ENCODE measurements at places on chromosomes 1 and 21.

GRCh38 chr1:16266411-16267118 is 29.6 kb upstream of the CPLANE2 start:
- no peak for DNase-seq

DNA sequence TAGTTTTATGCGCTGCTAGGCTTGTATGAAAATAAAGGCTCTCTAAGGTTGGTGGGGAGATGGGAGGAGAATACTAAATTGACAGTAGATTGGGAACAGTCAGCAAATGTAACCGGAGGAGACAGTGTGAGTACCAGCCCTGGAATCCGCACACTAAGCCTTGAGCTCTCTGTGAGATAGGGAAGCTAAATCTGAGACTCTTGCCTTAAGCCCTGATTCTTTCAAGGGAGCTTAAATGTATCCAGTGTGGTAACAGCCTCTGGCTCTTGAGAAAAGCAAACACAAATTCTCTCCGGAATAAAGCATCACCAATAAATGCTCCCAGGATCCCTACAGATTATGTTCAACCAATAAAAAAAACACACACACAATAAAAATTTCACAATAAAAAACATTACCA is 33.0 kb upstream of the PDPN start:
- no peak for DNase-seq

- no peak for DNase-seq
These were observed 3.2 kb upstream of the PROX1 start for GRCh38 chr1:213984387-213985208.

DNA sequence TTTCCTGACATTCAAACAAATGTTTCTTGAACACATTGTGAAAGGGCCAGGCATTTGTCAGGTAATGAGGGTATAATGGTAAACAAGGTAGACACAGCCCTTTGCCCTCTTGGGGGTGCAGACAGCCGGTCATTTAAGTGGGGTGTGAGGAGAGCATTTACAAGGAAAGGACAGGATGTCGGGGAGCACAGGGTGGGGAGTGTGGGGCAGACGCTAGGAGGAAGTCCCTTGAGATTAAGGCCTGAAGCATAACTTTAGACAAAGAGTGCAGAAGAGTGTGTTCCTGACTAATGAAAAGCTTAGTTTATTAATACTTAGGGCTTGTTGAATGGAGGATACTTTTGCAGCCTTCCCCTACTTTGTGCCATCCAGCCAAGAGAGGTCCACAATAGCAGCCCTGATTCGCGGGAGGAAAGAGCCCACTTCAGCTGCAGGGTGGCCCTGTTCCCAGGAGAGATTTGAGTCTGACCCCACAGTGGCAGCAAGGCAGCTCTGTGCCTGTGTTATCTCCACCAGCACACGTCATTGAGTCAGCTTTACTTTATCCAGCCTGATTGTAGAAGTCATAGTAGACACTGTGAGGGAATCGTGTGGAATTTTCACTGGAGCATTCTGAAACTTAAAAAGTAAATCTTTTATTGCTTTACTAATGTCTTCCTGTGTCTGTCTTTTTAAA is 35.1 kb downstream of the MPZL1 start:
- no peak for DNase-seq

GRCh38 chr1:15703562-15703961 is 19.4 kb downstream of the PLEKHM2 start:
- DNase-seq: no peak

GRCh38 chr1:84888753-84889152 is 4.3 kb downstream of the LPAR3 start:
- peak; percentile 41 for DNase-seq

- DNase-seq: no peak
These were observed 153.4 kb downstream of the NRIP1 start for GRCh38 chr21:14911351-14911750.

GRCh38 chr1:211349741-211350140 is 23.1 kb downstream of the TRAF5 start:
- DNase-seq: no peak

DNA sequence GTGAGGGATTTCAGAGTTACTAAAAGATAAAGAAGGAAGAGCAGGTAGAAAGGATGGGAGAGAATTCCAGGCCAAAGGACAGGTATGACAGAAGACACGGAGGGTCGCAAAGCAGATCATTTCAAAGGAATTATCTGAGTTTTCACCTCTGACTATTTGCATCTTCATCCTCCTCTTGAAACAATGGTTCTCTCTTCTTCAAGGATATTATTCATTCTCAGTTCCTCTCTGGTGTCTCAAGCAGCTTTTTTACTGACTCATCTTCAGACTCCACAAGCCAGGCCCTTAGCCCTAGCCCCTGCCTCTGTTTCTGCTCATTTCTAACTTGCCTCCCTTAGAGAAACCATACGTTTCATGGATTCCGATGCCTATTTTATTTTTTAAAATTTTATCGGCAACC is 15.0 kb downstream of the DDX59 start:
- DNase-seq: no peak

DNA sequence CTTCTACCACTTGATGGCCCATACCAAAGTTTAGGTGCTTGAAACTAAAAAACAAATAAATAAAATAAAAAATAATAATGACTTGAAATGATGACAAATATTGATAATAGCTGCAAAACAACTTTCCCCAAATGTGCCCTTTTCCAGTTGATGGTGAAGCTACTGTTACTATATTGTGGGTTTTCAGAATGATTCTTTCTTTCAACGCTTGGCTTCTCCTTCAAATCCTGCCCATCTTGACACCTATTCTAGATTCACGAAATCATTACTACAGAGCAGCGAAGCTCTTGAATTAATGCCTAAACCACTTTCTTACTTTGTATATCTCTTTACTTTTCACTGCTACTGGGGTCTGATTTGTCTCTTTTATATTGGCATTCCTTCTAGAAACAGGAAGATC is 9.2 kb upstream of the C1orf141 start:
- DNase-seq: no peak

DNA sequence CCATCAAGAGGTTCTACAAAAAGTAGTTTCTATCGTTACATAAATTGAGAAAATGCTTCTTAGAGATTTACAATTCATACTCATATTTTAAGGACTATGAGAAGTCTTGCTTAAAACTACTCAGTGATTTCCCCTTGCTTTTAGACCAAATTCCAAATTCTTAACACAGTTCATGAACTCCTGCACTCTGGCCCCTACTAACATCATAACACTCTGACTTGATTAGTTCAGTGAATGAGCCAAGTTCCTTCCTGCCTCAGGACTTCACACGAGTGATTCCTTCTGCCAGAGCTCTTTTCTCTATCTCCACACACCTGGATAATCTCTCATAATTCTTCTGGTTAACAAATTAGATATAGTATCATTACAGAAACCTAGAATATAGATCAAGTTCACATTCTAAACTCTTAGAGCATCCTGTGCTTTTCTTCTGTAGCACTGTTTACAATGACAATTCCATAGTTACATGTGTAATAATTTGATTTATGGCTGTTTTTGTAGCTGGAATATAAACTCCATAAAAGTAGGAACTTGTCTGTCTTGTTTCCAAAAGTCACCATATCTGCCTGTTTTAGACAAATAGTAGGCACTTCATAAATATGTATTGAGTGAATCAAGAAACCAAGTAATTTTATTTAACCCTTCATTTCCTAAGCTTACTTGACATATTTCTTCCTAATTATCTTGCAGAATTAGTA is 59.9 kb downstream of the NUF2 start:
- DNase-seq: no peak

GRCh38 chr1:52738893-52739292 is 12.6 kb downstream of the ZYG11B start:
- no peak for DNase-seq

DNA sequence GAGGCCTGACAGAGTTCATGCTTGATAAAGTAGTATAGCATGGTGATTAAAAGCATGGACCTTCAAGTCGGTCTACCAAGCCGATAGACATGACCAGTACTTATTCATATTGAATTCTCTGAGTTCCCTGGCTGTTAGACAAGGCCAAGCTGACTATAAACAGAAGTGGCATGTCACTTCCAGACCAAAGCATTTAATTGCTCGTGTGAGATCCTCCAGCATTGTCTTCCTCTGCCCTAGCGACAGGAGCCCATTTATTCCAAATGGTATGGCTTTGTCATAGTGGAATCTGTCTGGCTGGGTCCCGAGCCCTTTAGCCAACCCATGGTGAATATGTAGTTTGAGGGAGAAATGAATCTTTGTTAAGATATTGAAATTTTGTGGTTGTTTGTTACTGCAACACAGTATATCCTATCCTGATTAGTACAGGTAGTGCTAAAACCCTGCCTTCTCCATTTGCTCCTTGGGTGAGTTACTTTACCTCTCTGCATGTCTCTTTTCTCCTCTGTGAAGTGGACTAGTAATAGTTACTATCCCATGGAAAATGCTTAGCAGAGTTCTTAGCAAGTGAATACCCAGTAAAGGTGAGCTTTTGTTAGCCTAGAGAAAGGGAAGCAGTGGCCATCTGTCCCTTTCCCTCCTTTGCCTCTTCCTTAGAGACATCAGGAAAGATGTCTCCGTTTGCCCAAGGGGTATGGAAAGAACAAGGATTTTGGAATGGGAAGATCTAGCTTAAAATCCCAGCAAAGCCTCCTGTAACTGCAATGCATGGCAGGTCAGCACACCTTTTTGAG is 77.6 kb upstream of the CD1D start:
- DNase-seq: no peak

DNA sequence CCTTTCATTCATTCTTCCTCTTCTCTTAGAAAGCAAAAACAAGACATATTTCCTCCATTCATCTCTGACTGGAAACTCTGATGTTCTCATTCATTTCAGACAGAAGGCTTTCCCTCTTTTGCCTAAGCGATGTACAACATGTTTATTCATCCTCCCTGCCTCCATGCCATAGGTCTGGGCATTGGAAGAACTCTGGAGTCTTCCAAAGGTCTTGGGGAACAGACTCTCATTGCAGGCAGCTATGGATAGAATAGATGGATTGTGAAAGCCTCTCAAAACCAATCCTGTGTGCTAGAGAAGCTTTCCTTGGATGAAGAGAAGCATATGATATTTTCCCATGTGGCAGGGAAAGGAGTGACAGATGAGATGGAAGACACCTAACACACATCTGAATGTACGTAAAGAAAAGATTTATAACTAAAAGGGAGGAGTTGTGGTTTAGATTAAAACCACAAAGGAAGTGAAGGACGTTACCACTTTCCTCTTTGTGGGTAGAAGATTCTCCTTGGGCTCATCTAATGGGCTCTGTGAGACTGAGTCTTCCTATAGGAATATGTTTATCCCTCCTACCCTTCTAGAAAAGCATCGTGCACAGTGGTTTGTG is 38.7 kb downstream of the BCL9 start:
- DNase-seq: no peak

DNA sequence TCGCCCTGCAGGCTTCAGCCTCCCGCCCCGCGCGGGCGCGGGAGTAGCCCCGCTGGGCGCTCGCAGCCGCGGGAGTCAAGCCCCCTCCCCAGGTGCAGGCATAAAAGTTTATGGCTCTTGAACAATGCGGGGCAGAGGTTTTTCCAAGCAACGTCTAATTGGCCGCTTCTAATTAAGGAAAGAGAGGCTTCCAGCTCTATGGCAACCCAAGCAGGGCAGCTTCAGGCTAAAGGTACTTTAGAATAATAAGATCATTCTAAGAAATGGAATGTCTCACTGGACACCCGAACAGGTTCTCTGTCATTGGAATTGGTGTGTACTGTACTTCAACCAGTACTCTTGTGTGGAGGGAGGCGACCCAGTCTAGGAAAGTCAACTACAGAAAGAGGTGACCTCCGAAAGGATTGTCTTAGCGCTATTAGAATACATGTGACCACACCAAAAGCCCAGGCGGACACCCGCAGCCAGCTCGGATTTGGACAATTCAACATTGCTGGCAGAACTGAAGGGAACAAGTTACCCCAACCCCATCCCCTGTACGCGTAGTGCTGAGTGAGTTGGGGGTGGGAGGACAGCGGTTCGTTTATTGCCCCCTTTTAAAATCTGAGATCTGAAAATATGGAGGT is 12.5 kb downstream of the NR5A2 start:
- DNase-seq: no peak

DNA sequence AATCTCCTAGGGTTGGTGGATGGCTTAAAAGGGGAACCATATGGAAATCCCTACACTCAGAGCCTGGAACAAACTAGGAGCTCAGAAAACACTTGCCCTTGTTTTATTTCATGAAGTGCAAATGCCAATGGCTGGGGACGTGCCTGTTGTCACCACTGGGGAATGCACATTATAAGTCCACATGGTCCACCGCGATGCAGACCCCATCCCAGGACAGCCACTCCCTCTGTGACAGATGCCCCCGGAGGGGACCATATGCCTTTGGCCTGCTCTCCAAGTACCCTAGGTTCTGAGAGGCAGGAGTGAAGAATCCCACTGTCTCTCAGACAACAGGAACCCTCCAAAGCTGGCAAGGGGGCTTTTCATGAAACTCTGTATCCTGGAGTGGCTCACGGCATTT is 42.3 kb downstream of the LRP8 start:
- DNase-seq: no peak

DNA sequence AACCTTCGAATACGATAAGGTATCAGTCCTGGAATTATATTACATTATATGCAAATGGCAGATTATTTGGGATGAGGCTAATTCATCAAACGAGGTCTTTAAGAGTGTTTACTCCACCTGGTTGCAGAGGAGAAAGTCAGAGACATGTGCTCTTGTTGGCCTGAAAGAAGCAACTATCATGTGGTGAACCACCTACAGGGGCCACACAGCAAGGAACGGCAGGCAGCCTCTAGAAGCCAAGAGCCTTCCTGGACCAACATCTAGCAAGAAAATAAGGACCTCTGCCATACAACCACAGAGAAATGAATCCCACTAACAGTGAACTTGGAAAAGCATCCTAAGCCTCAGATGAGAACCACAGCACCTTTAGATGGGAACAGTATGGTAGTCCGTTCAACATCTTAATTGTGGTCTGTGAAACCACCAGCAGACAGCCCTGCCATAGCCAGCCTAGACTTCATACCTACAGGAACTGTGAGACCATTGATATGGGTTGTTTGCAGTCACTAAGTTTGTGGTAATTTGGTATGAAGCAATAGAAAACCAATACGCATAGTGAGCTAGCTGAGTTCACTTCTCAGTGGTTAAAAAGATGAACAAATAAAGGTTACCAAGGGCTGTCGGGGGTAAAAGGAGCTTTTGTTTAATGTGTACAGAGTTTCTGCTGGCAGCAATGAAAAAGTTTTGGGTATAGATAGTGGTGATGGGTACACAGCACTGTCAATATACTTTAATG is 345.7 kb upstream of the RUNX1 start:
- DNase-seq: no peak

- DNase-seq: no peak
These were observed 352.3 kb downstream of the RYR2 start for GRCh38 chr1:237394281-237394680.
